NCI-H1436 (cell line): ENCODE measurements at places on chromosomes 5 and 9.

DNA sequence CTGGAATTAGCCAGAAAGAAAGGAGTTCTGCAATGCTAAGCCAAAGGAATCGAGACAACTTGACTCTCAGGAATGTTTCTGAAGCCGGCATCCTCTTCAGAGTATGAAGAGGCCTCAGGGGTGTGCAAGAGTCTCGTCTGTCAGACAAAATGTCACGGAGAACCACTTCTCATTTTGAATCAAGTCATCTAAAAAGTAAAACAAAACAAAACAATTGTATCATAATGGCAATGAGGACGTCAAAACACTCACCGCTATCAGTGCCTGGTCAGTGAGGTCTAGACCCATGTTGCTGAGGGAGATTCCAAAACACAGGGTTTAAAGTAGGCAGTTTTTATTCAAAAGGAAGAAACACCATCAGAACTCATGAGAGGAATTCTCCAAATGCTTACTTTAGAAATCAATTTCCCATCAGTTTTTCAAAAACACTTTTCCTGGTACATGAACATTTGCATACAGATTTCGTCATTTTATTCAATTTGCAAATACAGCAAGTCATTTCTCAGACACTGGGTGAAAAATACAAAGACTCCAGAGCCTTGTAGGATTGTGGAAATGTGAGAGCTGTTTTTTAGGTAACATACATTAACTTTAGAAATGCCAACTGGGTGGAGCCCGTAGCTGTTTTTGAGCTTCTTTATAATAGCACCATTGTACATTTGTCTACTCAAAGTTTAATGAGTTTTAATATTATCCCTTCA, 89.5 kb upstream of the MAP3K1 start:
- no peak for DNase-seq

GRCh38 chr5:54764102-54765090, 221.0 kb downstream of the ESM1 start:
- no peak for DNase-seq

GRCh38 chr9:131475111-131475955, 27.4 kb upstream of the POMT1 start:
- DNase-seq: no peak

DNA sequence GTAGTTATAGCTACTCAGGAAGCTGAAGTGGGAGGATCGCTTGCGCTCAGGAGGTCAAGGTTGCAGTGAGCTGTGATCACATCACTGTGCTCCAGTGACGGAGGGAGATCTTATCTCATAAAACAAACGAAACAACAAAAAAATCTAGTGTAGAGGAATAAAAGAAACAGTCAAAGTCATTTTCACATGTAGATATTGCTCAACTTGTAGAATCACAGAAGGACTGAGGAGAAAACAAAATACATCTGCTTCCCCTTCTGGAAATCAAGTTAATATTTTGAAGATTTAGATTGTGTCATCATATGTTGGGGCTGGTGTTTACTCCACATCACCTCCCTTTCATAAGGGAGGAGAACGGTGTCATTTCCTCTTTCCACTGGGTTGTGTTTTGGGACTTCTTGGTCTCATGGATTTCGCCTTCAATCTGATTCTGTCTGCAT, 8.2 kb upstream of the SLC46A2 start:
- no peak for DNase-seq

DNA sequence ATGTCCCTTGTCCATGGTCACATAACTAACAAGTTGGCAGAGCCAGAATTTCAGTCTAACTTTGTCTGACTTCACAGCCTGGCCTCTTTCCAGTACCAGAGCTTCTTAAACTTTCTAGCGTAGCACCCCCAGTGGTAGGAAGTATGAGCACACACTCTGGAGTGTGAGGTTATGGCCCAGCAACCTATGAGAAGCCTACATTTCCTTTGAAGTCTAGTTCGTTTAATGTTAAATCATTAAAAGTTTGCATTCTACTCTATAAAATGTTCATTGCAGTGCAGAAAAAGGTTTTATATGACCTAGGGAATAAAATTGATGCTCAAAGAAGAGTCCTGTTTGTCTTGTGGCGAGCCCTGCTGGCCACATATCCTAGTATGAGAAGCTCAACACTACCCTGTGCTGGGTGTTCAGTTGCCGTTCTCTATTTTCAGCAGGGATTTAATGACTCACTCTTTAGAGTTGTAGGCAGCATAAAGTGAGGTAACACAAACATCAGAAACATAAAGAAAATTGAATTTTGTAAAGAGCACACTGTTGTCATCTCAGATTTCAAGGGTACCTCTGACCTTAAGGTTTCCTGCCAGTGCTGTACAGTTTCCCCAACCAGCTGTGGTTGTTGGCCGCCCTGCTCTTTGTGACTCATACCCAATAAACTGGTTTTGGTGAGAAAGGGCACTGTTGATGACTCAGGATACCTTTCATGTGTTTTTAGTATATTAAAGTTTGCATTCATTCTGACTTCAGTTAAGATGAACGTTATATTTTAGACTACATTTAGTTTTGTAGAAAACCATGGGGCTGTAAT, 14.3 kb downstream of the MCCC2 start:
- DNase-seq: peak; percentile 2

- DNase-seq: peak; percentile 3
Measured at GRCh38 chr5:66742083-66742895, 146.1 kb downstream of the MAST4 start.

- no peak for DNase-seq
Measured at GRCh38 chr5:140633021-140633471, at the start of gene CD14. Gene CD14, minus strand, starts transcription at chr5:140633175. Its CDS starts 104 bp downstream, at chr5:140633071.

DNA sequence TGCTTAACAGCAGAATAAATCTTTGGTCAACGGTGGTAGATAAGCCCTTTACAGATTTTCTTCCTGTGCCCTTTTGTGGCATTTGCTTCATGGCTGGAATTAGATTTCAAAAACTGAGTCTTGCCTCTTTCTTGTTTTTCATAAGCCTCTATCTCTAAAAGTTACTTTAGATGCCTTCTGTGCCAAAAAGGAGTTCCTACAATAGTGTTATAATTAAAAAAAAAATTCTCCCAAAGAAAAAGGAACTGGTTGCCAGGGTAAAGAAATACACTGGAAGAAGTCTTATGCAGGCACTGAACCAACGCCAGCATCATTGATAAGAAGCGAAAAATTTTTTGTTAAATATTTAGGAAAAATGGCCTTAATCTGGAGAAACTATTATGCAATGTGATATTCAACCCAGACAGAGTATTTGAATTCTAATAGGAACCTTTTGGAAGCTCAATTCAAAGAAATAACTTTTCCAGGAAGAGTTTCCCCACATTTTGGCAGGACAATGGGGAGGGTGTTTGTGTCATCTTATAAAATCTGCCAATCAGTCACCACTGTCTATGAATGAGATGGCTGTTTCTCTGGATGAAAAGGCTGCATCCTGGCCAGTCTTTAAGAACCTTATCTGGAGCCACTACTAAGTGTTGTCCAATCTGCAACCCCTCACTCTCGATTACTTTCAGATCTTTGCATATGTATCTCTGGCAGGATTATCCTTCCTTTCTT, 608.1 kb downstream of the PDE4D start:
- no peak for DNase-seq

DNA sequence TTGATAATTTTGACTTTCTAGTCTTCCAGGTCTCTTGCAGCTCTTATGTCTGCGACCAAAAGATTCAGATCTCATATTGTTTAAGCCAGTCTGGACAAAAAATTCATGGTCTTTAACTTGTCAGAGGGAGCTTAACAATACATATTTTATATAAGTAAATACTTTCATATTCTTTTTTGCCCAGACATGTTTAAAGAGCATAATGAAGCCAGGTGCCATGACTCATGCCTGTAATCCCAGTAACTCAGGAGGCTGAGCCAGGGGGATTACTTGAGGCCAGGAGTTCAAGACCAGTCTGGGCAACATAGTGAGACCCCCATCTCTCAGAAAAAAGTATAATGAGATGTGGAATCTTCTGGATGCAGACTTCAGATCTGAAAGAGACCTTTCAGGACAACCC, 69.8 kb downstream of the JMY start:
- DNase-seq: no peak

- DNase-seq: no peak
Measured at GRCh38 chr5:169036079-169036805, 264.7 kb downstream of the SLIT3 start.
